ENCODE measurements at places on chromosomes 4 and X.
A peak's percentile ranks its signal among the peaks of the same experiment; 100 is the strongest.

DNA sequence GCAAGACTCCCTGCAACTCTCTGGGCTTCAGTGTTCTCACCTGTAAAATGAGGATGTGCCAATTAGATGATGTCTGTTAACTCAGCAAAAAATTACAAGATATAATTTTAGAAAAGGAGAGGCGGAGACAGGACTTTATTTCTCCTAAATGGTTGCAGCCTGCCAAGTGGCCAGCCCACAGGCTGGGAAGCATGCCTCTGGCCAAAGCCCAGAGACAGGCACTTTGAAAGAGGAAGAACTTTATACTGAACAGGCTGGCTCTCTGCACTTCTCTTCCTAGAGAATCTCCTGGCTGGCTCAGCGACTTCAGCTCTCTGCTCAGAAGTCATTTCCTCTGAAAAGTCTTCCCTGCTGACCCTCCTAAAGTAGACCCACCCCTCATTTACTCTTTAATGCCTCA lies 3.7 kb downstream of the PRDM5 start:
- peak; percentile 56 for DNase-seq

GRCh38 chr4:185881430-185881829 lies 69.4 kb upstream of the SORBS2 start:
- DNase-seq, result no peak

GRCh38 chrX:110920991-110921390 lies 125.4 kb upstream of the CHRDL1 start:
- DNase-seq, result no peak

- DNase-seq, result no peak
Measured at GRCh38 chr4:183517781-183518180, 12.9 kb downstream of the ING2 start.

DNA sequence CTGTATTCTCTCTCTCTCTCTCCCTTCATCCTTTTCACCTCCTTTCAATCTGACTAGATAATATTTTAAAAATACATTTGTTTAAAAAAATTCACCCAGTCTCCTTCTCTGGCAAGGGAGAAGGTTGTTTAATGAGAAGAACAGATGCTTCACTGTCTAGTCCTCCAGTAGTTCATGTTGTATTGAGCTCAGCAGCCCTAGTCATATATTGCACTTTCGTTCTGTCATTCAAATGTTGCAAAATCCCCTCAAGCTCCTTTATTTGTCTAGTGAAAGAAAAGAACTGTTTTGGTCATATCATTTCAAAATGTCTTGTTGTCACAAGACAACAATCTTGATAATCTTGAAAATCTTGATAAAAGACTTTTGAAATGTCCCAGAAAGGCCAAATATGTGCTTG lies 248.0 kb downstream of the GALNTL6 start:
- DNase-seq, result no peak

- no peak for DNase-seq
Measured at GRCh38 chr4:11518754-11519153, 90.1 kb upstream of the HS3ST1 start.

DNA sequence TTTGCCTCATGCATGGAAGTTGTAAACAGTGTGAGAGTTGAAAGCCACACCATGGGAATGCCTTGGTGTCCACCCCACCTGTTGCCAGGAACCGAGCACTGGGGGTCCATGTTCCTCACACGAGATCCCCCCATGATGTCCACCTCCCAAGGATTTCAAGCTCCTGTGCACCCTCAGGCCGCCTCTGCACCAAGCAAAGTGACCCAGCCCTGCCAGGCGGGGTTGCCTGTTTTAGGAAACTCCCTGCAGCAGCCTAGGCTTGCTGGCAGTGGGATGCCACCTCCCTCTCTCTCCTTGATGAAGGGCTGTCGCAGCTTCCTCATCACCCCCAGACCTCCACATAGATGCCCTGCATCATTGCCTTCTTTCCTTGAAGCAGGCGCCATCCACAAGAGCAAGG lies 82.8 kb downstream of the GPR143 start:
- no peak for DNase-seq

DNA sequence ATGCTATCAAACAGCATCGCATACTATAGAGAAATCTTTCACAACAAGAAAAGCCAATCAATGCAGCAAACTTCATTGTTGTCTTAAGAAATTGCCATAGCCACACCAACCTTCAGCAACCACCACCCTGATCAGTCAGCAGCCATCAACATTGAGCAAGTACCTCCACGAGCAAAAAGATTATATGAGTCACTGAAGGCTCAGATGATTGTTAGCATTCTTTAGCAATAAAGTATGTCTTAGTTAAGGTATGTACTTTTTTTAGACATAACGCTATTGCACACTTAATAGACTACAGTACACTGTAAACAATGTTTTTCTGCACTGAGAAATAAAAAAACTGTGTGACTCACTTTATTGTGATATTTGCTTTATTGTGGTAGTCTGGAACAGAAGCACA lies 37.8 kb upstream of the FUNDC1 start:
- DNase-seq, result no peak

DNA sequence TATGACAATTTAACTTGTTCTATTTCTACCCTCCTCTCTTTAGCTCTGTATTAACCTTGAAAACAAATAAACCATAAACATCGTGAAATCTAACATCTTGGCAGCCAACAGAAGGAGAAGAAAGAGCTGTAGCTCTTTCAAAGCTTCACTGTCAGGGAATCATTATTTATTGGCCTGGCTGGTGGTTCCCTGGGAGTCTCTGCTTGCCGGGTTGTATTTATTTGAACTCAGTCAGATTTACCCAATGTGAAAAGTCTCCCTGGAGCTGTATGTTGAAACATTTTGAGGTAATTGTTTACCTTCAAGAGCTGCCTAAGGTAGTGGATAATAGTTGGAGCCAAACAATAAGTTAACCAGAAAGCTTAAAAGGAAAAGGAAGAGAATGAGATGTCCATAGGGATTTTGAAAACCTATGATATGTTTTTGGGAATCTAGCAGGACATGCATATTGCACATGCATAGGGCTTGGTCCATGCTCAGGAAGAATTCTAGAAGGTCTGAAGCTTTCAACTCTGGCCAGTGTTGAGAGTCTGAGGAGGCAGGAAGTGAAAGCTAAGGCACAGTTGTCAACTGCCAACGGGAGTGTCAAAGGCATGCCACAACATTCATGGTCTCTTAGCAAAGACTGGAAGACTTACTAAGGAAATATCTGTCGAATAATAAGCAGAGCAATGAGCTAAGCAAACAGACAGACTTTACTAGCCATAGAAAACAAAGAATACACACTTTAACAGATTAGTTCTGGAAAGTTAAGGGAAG lies 621.6 kb downstream of the PCDH7 start:
- no peak for DNase-seq

DNA sequence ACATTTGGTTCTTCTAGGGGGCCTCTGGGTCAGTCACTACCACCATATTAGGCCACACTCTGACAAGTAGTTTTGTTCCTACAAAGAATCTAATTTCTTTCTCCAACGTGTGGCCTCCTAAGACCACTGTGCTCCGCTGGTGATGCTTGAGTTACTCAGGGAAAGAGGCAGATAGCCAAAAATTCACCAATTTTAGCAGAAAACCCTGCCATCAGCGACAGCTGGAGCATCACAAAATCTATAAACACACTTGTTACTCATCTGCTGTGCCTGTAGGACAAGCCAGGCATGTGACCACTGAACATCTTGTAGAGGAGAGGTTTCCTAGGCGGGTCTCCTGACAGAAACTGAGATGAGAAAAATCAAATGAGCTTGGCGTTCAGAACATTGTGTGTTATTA lies 105.4 kb downstream of the SYNPO2 start:
- DNase-seq, result peak; percentile 23

DNA sequence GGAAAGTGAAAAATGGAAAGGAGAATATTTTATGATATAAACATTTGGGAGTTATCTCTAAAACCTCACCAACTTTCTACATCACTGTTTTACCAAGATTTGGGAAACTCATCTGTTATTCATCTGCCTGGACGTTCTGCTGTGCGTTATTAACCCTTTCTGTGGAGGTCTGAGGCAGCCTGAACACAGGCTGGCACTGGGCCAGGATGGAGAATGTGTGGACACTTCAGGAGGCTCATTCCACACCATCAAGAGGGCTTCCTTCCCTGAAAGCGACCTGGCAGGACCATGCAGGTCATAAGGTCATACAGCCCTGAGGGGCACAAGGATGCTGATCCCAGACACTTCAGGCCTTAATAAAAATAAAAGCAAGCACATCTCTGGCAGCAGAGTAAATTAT lies 31.2 kb upstream of the TMEM184C start:
- no peak for DNase-seq

GRCh38 chr4:115275615-115276014 lies 162.2 kb upstream of the NDST4 start:
- peak; percentile 36 for DNase-seq

DNA sequence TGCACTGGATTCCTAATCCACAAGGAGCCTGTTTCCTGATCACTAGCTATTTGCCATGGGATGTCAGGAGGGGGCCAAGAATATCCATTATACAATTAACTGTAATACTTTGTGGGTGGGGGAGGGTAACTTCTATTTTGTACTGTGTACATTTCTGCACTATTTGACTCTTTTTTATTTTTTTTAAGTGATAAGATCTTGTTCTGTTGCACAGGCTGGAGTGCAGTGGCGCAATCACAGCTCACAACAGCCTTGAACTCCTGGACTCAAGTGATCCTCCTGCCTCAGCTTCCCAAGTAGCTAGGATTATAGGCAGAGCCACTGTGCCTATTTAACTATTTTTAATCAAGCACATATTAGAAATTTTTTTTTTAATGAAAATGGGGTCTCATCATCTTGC lies 134.1 kb downstream of the ELOVL6 start:
- no peak for DNase-seq

DNA sequence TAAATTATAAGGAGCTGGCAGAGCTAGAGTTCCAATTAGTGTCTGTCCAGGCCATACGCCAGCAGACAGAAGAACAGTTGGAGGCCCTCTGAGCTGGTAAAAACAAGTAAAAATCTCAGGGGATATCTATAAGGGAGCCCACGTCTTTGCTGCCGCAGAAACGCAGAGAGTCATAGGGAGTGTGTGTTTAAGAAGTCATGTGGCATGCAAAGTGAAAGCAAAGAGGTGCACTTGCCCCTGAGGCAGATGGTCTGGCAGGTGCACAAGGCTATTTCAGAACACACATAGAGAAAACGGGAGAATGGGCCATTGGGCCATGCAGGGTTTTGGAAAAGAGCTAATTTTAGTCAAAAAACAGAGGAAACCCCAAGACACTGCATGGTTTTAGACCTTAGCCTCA lies 92.7 kb downstream of the NAP1L3 start:
- DNase-seq, result no peak
